Endodermal cell (in vitro differentiated cells): ENCODE measurements at places on chromosomes 4 and X.
A peak's percentile ranks its signal among the peaks of the same experiment; 100 is the strongest.

DNA sequence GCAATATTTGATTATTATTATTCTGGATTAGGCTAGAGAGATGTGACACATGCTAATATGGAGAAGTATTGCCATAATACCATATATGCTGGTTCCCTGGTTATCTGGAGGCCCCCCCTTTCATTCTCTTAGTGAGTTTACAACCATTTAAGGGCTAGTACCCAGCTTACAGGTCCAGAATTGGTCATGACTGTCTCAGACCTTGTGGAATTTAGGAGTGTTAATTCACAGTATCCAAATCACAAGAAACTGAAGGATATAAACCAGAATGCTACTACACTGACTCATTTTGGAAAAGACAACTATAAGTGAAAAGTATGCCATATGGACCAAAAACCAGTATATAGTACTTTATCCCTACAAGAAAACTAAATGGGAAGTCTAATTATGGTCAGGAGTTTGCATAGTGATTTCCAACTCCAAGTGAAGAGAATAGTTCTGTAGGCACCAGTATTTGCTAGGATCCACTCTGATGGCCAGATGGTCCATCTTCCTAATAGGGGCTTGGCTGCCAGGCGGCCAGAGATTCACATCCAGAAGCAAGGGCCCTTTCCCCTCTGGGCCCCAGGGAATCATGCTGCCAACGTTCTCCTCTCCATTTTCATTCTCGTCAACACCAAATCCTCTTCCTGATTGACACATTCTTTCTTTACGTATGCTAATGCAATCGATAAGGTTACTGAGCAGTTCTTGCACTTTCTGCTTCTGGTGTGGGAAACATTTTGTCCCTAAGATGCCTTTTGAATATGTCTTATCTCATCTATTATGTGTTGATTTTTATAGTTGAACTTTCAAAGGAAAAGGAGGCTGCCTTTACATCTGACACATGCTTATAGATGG, 123.6 kb downstream of the SHROOM3 start:
- no peak for DNase-seq

DNA sequence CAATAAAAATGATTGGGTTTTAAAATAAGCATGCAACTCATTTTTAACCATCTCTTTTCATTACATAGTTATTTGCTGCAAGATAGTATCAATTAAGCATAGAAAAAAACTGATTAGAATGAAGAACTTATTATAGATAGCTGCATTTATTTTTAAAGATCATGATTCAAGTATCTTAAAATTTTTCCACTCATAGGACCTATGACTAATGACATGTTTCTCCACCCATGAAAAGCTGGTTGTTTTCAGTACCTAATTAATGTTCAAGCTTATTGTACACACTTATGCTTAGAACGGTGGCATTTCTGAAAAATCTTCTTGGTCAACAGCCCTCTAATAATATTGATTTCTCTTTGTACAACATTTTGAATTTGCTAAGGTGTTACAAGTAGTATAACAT, 193.5 kb upstream of the PITX2 start:
- no peak for DNase-seq

DNA sequence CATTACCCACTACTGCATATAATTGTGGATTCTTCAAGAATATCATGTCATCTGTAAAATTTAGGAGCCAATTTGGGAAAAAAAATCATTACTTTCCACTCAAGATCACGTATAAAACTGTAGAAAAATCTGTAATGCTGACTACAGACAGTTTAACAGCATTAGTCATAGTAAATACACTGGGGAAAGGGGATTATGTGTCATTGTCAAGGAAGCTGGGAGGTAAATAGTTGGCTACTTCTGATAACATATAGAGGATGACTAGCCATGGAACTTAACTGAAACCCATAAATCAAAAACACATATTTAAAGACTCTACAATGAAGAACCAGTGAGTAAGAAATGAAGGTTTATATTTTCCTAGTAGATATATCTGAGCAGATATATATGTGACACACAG, 1666.4 kb upstream of the IGFBP7 start:
- DNase-seq = no peak

- no peak for DNase-seq
Observed at GRCh38 chr4:150390531-150390910, 191.4 kb upstream of the MAB21L2 start.

GRCh38 chr4:88659055-88659889, 38.4 kb downstream of the NAP1L5 start:
- peak; percentile 80 for DNase-seq

DNA sequence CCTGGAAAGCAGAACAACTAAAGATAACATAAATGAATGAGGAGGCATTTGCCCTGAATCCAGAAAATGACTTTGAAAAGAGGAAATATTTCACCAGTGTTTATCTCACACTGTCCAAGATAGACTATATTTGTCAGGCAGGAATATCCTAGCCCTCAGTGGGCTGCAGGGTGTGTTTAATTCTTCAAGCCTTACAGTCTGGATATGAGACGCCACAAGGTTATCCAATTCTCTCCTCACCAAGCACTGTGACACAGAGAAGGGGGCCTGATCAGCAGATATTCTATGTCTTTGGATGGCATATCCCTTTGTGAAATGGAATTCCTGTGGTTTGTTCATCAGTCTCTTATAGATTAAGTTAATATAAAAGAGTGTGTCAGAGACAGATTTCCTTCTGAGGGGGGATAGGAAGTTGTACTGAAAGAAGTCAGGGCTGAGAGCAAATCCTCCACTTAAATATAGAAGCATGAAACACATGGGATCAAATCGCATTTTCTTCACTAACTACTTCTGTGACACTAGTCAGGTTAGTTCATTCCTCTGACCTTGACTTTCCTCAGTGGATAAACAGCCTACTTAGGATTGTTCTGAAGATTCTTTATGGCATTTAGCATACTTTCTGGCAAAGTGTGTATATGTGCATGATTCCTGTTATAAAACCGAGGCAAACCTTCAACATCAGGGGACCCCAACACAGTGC, 6.8 kb upstream of the G3BP2 start:
- no peak for DNase-seq

DNA sequence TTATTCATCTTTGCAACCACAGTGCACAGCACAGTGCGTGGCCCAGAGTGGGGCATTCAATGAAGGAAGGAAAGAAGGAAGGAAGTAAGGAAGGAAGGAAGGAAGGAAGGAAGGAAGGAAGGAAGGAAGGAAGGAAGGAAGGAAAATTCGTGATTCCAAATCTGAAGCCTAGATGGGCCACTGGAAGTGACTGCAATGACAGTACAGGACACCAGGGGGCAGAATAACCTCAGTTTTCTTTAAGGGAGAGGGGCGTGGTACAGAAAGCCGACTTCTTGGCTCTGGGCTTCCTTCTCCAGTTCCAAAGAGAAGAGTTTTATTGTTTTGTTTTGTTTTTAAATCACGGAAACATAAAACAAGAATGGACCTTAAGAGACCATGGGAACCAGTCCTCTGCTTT, 47.8 kb downstream of the APLN start:
- peak; percentile 80 for DNase-seq

GRCh38 chr4:3936184-3936583, 170.0 kb downstream of the ADRA2C start:
- peak; percentile 64 for DNase-seq

DNA sequence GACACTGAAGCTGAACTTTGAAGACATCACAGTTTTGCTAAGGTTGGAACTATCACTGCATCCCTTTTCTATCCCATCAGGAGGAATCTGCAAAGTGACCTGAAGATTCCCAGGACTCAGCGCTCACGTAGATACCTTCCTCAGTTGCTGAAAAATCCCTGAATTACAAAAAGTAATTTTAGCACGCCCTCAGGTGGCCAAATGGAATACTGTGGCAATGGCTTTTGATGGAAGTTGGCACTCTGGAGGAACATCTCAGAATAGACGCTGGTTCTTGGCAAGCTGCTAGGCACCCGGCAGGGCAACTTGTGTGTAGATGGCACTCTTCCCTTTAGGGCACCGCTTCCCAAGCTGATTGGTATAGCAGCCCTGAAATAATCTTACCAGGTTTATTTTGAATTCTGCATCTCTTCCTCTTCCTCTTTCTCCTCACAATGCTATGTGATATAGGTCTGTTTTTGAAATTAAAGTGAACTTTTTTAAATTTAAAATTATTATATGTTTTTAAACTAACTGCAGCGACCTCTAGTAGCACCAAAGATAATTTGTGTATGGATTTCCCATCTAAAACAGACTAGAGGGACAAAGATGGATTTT, 16.3 kb upstream of the ESX1 start:
- peak; percentile 86 for DNase-seq

DNA sequence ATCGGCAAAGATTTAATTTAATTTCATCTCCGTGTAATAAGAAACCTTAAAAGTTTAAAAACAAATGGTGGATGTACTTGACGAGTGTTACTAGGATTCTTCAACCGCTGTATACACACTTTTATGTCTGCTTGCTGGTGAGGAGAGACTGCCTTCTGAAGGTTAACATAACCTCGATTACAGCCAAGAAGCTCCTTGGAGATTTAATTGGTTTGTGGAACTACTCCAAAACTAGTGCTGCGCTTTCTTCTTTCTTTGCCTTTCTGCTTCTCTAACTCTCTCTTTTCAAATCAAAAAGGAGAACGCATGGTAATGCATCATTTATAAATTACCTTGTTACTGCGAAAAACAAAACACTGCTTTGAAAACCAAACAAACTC, 109.0 kb downstream of the ANTXR2 start:
- DNase-seq = no peak

DNA sequence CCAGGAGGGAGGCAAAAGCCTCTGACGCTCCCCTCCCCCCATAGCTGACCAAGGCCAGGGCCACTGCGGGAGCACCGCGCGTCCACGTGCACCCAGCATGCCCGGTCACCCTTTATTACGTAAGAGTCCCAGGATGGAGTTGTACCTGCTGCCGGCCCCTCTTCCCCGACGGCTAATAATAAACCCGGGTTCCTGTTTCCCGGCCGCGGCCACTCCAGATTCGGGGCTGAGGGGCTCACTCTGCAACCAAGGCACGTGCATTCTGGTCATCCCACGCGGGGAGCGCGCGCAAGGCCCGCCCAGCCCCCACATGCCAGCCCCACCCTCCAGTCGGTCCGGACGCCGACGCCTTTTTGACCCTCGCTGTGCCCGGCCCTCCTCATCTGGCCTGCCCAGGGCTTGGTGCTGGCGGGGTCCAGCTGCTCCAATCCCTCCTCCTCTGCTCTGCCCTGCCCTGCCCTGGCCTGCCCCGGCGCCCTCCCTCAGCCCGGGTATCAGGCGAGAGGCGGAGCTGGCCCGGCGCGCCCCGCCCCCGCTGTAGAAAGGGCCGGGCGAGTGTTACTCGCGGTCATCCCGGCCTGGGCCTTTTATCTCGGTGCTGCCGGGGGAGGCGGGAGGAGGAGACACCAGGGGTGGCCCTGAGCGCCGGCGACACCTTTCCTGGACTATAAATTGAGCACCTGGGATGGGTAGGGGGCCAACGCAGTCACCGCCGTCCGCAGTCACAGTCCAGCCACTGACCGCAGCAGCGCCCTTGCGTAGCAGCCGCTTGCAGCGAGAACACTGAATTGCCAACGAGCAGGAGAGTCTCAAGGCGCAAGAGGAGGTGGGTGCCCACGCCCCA, 2.6 kb downstream of the MID1IP1 start:
- DNase-seq = peak; percentile 96

DNA sequence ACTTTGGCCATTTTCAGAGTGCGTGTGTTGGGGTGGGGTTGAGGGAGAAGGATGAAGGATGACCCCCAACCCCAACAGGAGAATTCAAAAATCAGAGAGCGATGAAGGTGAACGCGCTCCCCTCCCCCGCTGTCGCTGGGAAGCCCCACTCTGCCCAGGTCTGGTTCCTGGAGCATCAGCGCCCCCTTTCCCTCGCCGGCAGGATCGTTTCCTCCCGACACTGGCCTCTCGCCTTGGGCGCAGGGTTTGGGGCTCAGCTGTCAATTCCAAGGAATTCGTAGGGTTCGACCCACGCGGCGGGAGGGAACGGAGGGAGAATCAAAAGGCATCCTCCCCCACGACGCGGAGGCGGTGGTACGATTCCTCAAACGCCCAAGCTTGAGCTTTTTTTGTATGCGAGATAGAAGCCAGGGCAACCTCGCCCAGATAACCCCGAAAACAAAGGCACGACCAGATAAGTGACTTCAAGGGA, 1.0 kb upstream of the PDGFRA start:
- DNase-seq = peak; percentile 95

DNA sequence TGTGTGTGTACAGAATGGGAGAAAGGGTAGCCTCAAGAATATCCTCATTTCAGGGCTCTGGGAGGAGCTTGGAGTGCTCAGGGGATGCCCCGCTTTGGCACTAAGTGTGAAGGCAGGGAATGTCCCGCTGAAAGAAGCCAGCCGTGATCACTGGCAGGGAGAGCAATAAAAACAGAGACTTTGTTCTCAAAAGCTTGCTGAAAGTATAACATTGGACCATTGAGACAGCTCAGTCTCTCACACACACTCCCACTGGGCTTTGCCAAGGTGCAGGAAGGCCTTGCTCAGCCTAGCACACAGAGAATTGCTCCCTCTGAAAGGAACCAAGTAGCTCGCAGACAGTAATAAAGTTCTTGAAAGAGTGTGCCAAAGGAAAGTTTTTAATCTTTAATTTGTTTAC, 143.8 kb upstream of the SLITRK2 start:
- no peak for DNase-seq

- peak; percentile 80 for DNase-seq
Observed at GRCh38 chrX:68978255-68978654, 149.4 kb downstream of the EFNB1 start.

GRCh38 chr4:176959980-176960379, 167.3 kb upstream of the VEGFC start:
- DNase-seq = no peak

DNA sequence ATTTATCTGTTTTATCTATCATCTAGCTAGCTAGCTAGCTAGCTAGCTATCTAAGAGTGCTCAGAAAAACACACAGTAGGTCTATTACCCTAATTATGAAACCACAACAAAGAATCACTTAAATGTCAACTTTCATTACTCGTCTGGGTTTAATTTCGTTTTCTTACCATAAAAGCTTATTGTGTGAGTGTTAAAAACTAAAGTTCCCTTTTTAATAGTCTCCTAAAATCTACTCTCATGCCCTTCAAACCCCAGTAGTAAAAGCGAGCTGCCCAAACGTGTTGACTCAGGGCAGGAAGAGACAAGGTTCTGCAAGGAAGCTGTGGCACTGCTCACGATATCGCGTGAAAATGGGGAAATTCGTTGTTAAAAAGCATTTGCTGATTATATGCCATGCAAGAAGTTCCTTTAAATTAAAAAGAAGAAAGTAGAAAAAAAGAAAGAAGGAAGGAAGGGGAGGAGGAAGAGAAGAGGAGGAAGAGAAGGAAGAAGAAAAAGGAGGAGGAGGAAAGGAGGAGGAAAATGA, 595 bp downstream of the MBNL3 start:
- no peak for DNase-seq

GRCh38 chrX:39251995-39252394, 450.7 kb downstream of the MID1IP1 start:
- no peak for DNase-seq
